ENCODE measurements at places on chromosomes 16 and 17. TPM values are rescaled to one million over a fixed set of nuclear protein-coding genes. Genes with fewer than 3 reads are reported as not detected.
A peak's percentile ranks its signal among the peaks of the same experiment; 100 is the strongest.

GRCh38 chr17:68198931-68199836 lies 48.7 kb upstream of the AMZ2 start:
- DNase-seq = peak; percentile 22
- peaks cover 63% of the 10 kb centered on the region for H3K27me3 ChIP-seq

DNA sequence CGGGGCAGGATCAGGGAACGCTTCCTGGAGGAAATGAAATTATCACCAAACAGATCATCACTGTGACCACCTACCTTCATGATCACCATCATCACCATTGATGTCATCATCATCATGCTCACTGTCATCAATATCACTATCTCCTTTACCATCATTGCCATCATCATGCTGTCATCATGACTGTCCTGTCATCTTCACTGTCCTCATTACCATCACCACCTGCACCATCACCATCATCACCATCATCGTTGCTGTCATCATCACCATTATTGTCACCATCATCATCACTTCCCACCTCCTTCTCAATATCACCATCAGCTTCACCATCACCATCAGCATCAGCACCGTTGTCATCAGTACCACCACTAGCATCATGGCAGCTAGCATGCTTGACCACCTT lies 65.3 kb downstream of the NTN1 start:
- no peak for DNase-seq
- H3K4me1 ChIP-seq = no peaks in the 10 kb centered on the region
- no peaks in the 10 kb centered on the region for H3K36me3 ChIP-seq
- H3K4me3 ChIP-seq = no peak overlapping the region
- H3K27ac ChIP-seq = no peak overlapping the region
- no peaks in the 10 kb centered on the region for H3K27me3 ChIP-seq

- no peaks in the 10 kb centered on the region for H3K36me3 ChIP-seq
- H3K27ac ChIP-seq = no peak overlapping the region
- no peak overlapping the region for H3K4me3 ChIP-seq
- peak; percentile 79 for DNase-seq
Observed at GRCh38 chr17:39174920-39175694, 9.1 kb upstream of the ARL5C start.

- peaks cover 88% of the 10 kb centered on the region for H3K27me3 ChIP-seq
- no peak overlapping the region for H3K4me3 ChIP-seq
- DNase-seq = no peak
- no peak overlapping the region for H3K27ac ChIP-seq
- no peaks in the 10 kb centered on the region for H3K36me3 ChIP-seq
- H3K4me1 ChIP-seq = peaks cover 7% of the 10 kb centered on the region
Observed at GRCh38 chr16:51157698-51158097, 6.6 kb upstream of the SALL1 start.

DNA sequence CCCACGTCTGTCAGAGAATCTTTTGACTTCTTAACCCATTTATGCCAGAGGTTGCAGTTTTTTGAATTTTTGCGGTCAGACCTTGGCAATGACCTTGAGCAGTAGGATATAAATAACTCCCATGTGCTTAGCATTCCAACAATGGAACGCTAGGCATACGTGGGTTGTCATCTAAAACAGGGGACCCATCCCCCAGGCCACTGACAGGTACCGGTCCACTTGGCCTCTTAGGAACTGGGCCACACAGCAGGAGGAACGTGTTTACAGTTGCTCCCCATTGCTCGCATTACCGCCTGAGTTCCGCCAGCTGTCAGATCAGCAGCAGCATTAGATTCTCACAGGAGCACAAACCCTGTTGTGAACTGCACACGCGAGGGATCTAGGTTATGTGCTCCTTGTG lies 76.8 kb upstream of the LGALS9 start:
- H3K36me3 ChIP-seq = no peaks in the 10 kb centered on the region
- no peak overlapping the region for H3K27ac ChIP-seq
- H3K4me1 ChIP-seq = peaks cover 14% of the 10 kb centered on the region
- no peak for DNase-seq
- no peak overlapping the region for H3K4me3 ChIP-seq

DNA sequence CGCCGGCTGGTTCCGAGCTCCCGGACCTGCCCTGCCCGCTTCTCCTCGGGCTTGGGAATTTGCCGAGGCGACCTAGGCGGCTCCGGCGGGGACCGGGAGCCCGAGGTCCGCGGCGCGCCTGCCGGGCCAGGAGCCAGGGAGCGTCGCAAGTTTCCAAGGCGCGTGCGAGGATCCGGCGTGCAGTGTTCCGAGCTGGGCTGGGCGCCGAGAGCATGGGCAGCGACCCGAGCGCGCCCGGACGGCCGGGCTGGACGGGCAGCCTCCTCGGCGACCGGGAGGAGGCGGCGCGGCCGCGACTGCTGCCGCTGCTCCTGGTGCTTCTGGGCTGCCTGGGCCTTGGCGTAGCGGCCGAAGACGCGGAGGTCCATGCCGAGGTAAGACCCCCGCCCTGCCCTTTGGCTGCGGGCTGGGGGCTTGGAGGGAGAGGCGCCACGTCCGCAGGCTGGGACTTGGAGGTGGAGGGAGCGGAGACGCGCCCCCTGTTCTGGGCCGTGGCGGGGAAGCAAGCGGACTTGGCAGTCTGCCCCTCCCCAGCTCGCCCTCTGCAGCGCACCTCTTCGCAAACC lies 668 bp downstream of the MMP15 start:
- no peaks in the 10 kb centered on the region for H3K27me3 ChIP-seq
- peaks cover 18% of the 10 kb centered on the region for H3K4me1 ChIP-seq
- peak overlapping the region; percentile 63 for H3K4me3 ChIP-seq
- H3K36me3 ChIP-seq = no peaks in the 10 kb centered on the region
- peak; percentile 73 for DNase-seq

DNA sequence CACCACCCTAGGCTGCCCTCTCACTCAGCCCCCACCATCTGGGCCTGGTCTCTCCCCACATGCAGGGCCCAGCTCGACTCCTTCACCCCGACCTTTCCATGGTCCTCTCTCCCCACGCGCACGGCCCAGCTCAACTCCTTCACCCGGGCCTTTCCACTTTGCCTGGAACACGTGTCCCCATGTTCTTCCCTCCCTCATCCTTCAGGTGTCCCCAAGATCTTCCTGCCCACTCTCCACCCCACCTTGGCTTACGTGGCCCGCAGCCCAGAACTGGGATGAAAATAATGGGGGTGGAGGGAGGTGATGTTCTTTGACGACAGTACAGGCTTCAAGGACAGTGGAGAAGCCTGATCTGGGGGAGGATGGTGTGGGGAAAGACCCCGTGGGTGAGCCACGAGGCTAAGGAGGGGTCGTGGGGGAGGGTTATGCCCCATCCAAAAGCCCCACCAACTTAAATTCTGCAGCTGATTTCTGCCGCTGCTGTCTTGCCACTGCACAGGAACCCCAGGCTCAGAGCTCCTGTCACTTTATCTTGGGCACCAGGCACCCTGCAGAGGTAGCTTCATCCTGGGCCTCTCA lies 9.9 kb upstream of the MEAK7 start:
- DNase-seq = no peak
- no peak overlapping the region for H3K4me3 ChIP-seq
- H3K27ac ChIP-seq = no peak overlapping the region
- peaks cover 2% of the 10 kb centered on the region for H3K4me1 ChIP-seq
- no peaks in the 10 kb centered on the region for H3K36me3 ChIP-seq

- H3K27me3 ChIP-seq = no peaks in the 10 kb centered on the region
- DNase-seq = peak; percentile 79
- no peaks in the 10 kb centered on the region for H3K4me1 ChIP-seq
- peaks cover 7% of the 10 kb centered on the region for H3K36me3 ChIP-seq
Observed at GRCh38 chr16:87350681-87351319, 32.8 kb downstream of the FBXO31 start.

DNA sequence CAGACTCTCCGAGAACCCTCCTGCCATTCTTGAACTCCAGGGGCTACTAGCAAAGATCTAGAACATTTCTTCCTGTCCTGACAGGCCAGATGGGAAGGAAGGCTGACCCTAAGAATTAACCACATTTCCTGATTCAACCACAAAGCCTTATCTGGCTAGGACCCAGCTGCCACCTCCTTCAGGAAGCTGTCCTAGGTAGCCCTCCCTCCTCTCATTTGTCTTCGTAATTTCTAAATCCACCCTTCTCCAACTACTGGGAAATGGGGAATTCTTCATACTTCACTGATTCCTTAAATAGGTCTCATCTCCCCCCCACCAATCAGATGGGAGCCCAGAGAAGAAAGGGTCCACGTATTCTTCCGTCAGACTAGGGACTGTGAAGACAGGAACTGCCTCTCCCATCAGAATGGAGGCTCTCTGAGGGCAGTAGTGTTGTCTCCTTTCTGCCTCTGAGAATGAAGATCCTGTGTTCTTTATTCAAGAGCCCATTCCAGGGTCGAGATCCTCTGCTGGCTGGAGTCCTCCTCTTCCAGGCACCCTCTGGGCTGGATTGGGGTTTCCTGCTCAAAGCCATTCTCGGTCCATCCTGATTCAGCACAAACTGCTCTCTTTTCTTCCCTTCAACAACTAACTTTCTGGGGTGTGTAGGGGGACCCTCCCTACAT lies 2.1 kb downstream of the SAMD14 start:
- no peaks in the 10 kb centered on the region for H3K36me3 ChIP-seq
- no peak for DNase-seq
- peak overlapping the region; percentile 69 for H3K27ac ChIP-seq
- H3K27me3 ChIP-seq = no peaks in the 10 kb centered on the region
- no peak overlapping the region for H3K4me3 ChIP-seq

DNA sequence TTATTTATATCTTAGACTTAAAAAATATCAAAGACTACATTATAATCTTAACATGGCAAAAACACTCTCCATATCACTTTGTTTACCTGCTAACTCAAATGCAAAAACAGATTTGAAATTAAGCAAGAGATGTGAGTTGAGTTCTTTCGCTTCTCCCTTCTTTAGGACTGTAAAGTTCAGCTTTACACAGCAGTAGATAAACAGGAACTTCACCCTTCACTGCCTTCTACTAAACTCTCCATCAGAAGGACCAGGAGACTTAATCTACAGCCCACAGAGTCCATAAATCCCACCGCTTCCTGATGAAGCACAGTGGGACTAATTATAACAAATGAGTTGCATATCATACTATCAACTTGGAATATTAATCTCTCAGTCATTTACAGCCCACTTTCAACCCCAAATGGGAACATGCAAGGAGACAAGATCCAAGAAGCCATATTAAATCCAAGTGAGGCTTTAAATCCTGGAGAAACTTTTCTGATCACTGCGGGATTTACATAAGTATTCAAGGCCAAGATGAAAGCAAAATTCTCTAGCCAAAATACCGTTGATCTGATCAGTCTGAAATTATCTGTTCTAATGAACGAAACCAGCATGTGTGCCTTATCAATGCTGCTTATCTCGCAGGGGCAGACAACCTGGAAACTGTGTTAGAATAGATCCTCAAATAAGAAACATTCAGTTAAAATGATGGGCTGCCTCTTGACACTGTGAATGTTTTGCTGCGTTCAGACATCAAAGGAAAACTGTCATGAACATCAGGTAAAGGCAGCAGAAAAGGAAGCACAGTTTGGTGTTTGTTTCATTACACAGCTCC lies 1.6 kb downstream of the AMFR start:
- H3K4me1 ChIP-seq = peaks cover 25% of the 10 kb centered on the region
- no peak overlapping the region for H3K27ac ChIP-seq
- H3K36me3 ChIP-seq = no peaks in the 10 kb centered on the region
- peak; percentile 16 for DNase-seq

GRCh38 chr17:76191896-76192295 lies 48.4 kb downstream of the RNF157 start:
- no peak for DNase-seq
- no peaks in the 10 kb centered on the region for H3K36me3 ChIP-seq
- no peak overlapping the region for H3K27ac ChIP-seq
- H3K27me3 ChIP-seq = no peaks in the 10 kb centered on the region
- peaks cover 22% of the 10 kb centered on the region for H3K4me1 ChIP-seq

- no peak overlapping the region for H3K4me3 ChIP-seq
- H3K36me3 ChIP-seq = no peaks in the 10 kb centered on the region
Observed at GRCh38 chr16:80060470-80060869, 459.9 kb upstream of the MAF start.

DNA sequence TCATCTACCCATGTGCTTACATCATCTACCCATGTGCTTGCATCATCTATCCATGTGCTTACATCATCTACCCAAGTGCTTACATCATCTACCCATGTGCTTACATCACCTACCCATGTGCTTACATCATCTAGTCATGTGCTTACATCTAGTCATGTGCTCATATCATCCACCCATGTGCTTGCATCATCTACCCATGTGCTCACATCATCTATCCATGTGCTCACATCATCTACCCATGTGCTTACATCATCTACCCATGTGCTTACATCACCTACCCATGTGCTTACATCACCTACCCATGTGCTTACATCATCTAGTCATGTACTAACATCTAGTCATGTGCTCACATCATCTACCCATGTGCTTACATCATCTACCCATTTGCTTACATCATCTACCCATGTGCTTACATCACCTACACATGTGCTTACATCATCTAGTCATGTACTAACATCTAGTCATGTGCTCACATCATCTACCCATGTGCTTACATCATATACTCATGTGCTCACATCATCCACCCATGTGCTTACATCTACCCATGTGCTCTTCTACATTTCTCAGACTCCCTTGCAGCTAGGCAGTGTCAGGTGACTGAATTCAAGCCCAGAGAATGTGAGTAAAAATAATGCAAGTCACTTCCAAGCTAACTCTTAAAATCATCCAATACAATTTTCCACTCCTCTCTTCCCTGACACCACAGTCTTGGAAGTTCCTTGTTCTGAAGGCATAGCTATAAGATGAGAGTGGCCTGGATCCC lies 196.8 kb downstream of the CBLN1 start:
- H3K4me1 ChIP-seq = no peaks in the 10 kb centered on the region
- no peak overlapping the region for H3K4me3 ChIP-seq
- no peak overlapping the region for H3K27ac ChIP-seq
- no peak for DNase-seq

- no peaks in the 10 kb centered on the region for H3K27me3 ChIP-seq
- H3K36me3 ChIP-seq = peaks cover 32% of the 10 kb centered on the region
- DNase-seq = no peak
- peaks cover 15% of the 10 kb centered on the region for H3K4me1 ChIP-seq
Observed at GRCh38 chr16:11762431-11762830, 19.8 kb upstream of the TXNDC11 start.

- peaks cover 46% of the 10 kb centered on the region for H3K36me3 ChIP-seq
- DNase-seq = no peak
- H3K4me1 ChIP-seq = no peaks in the 10 kb centered on the region
- H3K27ac ChIP-seq = no peak overlapping the region
Observed at GRCh38 chr17:6623941-6624340, 16.6 kb downstream of the KIAA0753 start.

- no peaks in the 10 kb centered on the region for H3K36me3 ChIP-seq
- no peaks in the 10 kb centered on the region for H3K4me1 ChIP-seq
- H3K27ac ChIP-seq = peak overlapping the region; percentile 77
- no peak for DNase-seq
Observed at GRCh38 chr16:24748242-24748641, 18.8 kb downstream of the TNRC6A start.

CPHXL gene
- not detected for total RNA-seq

ANKRD11 gene
- 111 TPM for total RNA-seq

MMP15 gene
- total RNA-seq = 44.5 TPM

Data from lung (tissue), 17 donors.